ENCODE measurements at places on chromosomes 2 and 18.

GRCh38 chr2:169980643-169981042, 153.4 kb downstream of the UBR3 start:
- no peak for DNase-seq

- DNase-seq = no peak
Observed at GRCh38 chr2:72033636-72034035, 114.0 kb downstream of the CYP26B1 start.

DNA sequence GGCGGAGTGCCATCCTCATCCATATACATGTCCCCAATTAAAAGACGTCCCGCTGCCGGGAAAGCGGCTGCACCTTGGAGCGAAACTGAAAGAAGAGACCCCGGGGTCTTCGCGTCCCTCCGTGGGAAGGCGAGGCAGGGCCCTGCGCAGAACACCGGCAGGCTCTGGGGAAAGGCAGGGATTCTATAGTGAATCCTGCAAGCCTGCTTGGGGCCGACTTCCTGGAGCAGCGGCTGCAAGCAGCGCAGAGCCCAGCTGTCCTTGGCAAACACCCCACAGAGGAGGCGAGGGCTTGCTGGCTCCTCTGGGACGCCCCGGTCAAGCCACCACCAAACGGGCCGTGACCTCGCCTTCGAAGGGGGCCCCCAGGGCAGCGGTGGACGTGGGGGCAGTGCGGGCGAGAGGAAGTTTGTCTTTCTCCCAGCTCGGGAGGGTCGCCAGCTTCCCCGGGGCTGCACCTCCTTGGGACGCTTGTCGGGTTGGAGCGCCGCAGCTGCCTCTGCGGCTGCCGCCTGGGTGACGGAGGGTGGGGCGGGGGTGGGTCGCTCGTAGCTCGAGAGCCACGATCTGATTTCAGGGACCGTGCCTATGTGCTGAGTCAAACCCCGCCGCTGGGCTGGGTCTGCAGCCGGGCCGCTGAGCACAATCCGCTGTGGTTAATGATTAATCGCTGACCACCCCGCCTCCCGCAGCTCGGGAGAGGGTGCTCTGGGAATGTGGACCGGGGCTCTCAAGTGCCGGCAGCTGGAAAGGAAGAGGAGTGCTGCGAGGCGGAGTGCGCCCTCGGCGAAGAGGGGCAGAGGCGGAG, 486 bp upstream of the GPR39 start:
- no peak for DNase-seq

DNA sequence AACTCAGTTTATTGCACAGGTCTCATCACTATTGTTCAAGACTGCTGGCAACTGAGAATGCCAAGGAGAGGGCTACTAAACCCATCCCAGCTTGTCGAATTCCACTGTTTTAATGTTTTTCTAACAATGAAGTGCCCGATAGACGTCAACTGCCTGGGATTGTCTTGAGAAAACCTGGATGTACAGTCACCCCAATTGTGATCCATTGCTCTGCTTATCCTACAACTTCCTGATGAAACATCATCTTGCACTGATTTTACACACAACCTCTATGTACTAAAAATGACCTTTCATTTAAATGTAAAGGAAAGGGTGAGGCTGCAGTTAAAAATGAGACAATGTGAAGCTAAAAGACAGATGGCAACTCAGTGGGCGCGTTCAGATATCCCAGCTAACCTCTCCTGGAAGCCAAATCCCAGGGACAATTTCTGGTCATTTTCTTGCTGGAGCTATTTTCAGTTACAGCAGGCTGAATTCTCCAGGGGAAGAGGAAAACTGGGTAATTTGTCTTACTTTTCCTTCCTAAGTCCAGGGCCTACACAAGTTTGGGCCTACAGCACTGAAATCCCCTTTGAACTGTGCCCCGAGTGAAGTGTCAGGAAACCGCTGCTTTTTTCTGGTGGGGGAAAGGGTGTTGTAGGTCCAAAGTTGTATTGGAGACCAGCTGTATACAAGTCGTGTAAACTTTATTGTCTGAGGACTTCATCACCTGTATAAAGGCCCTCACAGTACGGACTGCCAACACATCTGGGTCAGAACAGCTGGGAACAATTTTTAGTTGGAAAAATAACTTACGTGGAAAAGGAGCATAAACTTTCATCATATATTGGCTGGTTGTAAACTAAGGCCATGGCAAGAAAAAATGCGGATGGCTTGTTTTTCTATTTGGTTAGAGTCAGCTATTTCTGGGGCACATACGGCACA, 68.9 kb upstream of the LTBP1 start:
- DNase-seq = peak; percentile 22

DNA sequence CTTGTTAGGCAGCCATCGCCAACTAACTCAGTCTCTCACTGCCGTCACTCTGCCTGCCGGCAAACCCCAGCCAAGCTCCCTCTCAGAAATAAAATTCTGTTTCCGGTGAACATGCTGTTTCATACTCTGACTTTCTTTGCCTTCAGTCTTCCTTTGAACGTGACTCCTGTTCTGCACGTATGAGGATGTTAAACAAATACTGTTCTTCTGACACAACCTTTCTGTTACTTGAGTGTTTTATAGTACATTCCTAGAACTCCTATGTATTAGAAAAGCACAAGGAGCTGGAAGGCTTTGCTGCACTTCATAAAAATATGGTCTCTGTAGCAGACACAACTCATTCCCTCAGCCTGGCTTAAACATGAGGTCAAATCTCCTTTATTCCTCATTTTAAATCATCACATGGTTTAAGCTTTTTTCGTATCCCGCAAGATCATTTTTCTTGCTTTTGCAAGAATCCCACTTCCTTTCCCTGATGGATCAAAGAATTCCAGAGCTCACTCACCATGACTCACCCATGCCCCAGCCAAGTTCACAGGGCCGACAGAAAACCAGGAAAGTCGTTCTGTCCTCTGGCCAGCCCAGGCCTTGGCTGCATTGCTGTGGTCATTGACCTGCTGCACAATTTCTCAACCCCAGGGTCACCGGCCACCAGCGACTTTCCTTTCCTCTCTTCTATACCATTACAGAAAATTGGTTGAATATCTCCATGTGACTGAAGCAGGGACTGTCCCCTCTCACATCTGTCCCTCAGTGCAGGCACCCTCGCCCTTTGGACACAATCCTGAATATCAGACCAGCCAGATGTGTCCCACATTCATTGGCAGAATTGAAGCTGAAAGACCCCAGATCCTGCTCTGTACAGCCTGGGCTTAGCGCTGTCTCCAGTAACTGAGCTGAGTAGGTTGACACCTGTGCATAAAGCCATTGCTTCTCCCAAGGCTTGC, 183.1 kb upstream of the ARL4C start:
- no peak for DNase-seq

DNA sequence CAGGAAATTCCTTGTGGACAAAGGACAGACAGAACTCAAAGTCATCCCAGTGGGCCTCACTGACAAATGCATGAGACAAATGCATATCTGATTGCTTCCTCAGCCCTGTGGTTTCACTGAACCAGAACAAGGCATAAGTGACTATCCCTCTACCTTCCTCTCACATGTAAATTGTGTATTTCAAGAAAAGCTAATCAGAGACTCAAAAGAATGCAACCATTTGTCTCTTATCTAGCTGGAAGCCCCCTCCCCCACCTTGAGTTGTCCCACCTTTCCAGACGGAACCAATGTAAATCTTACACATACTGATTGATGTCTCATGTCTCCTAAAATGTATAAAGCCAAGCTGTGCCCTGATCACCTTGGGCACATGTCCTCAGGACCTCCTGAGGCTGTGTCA, 102.0 kb upstream of the TMEM200C start:
- DNase-seq = no peak

- peak; percentile 60 for DNase-seq
Observed at GRCh38 chr2:27494284-27494943, 586 bp downstream of the FNDC4 start.
